Cardiac muscle cell (in vitro differentiated cells and primary cell): ENCODE measurements at places on chromosomes 7 and 10.
A peak's percentile ranks its signal among the peaks of the same experiment; 100 is the strongest.

GRCh38 chr7:15168489-15168888 is 265.9 kb upstream of the DGKB start:
- no peak for DNase-seq

- DNase-seq: peak; percentile 92
These were observed 11.8 kb upstream of the PDCD4 start for GRCh38 chr10:110859973-110860376.

DNA sequence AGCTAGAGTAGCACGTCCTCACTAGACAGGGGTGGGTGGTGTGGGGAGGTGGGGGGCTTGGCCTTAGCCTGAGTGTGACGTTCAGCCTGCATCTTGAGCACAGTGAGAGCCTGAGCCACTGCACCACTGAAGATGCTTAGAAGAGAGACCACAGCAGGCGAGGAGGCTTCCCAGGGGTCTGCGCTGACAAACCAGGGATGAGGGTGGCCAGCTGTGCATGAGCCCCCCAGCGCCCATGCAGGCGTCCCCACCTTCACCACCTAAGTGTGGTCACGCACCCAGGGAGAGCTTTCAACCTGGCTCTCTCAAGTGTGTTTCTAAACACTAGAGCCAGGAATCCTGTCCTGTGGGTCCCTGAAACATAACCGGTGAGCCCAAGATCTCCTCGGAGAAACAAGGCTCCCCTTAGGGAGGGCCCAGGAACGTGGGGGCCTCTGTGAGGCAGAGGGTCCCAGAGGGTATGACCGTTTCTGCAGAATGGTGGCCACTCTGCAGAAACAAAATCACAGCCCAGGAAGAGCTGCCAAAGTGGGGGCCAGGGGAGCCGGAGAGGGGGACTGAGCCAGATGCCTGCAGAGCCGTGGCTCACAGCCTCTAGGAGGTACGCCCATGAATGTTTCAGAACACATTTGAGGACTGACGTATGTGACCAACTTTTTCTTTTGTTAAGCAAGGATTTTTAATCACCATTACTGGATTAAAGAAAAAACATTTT is 85.2 kb upstream of the INSIG1 start:
- no peak for DNase-seq

DNA sequence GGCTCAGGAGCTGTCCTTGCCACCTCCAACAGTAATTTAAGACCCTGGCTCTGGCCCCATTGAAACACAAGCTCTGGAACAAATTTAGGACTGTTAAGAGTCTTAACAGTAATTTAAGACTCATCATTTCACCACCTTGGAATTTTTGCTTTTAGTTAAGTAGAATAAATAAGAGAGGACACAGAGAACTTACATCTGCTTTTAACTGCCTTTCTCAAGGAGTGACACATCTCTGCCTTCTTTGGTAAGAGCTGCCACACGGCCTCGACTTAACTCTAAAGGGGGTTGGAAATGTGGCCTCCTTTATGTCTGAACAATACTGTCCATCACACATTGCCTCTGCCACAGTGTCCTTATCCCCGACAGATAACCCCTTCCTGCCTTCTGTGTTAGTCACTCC is 77.9 kb downstream of the HERPUD2 start:
- peak; percentile 29 for DNase-seq

DNA sequence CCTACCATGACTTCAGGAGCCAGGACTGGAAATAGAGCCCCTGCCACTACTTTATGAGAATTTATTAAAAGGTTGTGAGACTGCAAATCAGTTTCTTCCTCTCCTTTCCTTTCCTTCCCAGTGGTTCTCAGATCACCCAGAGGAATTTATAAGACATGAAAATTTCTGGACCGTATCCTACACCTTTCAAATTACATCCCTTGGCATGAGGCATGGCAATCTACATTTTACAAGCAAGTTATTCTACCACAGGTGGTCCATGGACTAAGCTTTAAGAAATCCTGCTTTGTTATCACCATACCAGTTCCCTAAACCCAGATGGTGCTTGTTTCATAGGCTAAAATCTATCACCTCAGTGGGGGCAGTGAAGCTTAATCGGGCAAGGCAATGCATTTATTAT is 66.5 kb downstream of the TPK1 start:
- DNase-seq: no peak

GRCh38 chr10:69837261-69837660 is 35.6 kb downstream of the COL13A1 start:
- no peak for DNase-seq

- DNase-seq: no peak
These were observed 14.6 kb downstream of the PPIA start for GRCh38 chr7:44811093-44811492.

GRCh38 chr10:21860718-21861117 is 142.8 kb downstream of the DNAJC1 start:
- peak; percentile 41 for DNase-seq

DNA sequence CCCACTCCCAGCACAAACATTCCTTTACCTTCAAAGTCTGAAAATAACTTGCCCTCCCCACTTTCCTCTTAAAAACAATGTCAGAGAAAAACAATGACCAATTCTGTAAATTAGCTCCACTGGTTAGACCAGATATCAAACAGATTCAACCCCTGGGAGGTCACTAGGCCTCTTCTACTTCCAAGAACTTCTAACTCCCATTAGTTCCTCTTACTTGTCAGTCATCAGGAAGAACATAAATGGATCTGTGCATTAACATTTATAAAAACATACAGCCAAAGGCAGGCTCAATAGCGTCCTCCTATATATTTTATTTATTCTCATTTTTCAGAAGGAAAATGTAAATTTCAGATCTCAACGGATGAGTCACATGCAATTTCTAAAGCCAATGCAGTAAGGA is 2.2 kb downstream of the ELAPOR2 start:
- DNase-seq: no peak

GRCh38 chr10:129495698-129496097 is 28.7 kb downstream of the MGMT start:
- DNase-seq: no peak

GRCh38 chr10:132241496-132241895 is 54.7 kb downstream of the DPYSL4 start:
- no peak for DNase-seq

DNA sequence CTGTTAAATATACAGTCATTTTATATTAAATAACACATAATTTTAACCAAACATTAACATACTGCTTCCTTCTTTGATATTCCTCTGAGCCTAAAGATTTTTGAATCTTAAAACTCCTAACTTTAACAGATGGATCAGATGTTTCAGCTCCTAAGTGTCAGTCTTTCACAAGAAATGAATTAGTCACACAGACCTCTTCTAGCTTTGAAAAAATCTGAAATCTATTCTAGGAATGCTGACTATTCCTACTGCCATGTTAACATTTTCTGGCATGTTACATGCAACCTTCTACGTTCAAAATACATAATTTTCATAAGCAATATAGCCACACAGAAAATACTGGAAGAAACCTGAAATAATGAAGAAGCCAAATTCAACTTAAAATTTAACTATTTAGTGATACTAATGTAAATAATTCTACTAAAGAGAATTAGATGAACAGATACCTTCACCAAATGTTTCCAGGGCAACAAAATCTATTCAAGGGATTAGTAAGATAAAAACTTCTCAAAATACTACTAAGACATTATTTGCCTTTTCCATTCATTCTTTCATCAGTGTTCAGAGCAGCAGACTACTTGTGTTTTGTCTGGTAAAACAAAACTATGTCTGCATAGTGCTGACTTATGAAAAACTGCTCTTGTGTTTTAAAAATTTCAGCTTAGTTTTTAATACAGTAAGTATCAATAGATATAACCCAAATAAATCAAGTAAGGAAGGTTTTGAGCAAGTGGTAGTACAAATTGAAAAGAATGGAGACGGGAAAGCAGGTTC is 9.2 kb downstream of the JMJD1C start:
- peak; percentile 76 for DNase-seq

DNA sequence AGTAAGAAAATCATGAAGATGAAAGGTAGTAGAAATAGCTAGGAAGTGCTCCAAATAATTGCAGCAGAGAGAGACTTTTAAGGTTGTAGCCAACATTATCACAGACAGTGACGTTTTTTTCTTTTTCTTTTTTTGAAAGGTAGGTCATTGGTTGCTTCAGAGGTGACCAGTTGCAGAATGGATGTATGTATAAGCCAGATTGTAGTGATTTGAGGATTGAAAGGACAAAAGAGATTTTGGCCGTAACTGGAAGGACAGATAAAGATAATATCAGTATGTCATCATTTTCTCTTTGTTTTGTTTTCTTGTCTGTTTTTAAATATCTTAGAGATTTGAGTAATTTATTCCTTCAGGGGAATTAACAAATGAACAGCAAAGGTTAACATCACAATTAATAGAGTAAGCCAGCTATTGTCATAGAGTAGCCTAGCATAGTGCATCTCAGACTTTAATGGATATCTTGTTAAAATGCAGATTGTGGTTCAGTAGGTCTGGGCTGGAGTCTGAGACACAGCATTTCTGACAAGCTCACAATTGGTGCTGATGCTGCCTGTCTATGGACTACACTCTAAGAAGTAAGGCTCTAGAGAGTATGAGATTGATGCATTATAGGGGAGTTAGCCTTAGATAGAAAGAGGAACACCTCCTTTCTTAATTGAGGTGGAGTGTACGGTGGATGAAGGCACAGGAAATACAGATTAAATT is 28.3 kb downstream of the CDK13 start:
- no peak for DNase-seq

DNA sequence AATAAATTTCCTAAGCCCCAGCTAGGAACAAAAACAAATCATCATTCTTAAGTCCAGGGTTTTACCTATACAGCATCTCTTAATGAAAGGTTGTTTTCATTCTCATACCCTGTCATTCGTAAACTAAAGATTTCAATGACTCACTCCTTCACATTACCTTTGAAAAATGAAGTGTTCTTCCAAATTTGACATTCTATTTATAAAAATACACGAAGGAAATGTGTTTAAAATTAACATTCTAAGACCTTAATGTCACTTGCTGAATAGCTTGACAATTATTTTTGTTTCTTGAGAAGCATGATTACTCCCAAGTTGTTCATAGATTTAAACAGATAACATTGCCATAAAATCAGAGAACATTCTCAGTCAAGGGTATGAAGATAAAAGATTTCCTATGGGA is 1188.3 kb upstream of the SORCS1 start:
- DNase-seq: no peak

- DNase-seq: no peak
These were observed 23.1 kb upstream of the ITGA8 start for GRCh38 chr10:15742836-15743235.

- DNase-seq: no peak
These were observed 148.6 kb downstream of the ELFN1 start for GRCh38 chr7:1818575-1819258.

- no peak for DNase-seq
These were observed 209.7 kb downstream of the MACC1 start for GRCh38 chr7:20007510-20007909.

- DNase-seq: peak; percentile 81
These were observed 664.8 kb upstream of the SEMA3D start for GRCh38 chr7:85851571-85852193.
